ENCODE measurements at places on chromosomes 11 and 22. TPM values are rescaled to one million over a fixed set of nuclear protein-coding genes. Genes with fewer than 3 reads are reported as not detected.
A peak's percentile ranks its signal among the peaks of the same experiment; 100 is the strongest.

DNA sequence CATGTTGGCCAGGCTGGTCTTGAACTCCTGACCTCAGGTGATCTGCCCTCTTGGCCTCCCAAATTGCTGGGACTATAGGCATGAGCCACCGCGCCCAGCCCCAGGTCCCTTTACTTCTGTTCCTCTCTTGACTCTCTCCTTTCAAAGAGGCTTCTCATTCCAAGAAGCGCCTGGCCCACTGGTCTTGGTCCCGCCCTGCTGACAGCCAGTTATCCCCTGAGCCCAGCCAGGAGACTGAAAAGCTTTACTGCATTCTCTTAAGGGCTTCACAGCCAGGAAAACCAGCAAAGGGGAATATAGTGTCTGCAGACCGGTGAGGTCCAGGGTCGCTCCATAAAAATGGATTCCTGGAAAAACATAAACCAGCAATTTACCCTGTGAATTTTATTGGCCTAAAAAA, 68.3 kb downstream of the NFAM1 start:
- no peak for DNase-seq

DNA sequence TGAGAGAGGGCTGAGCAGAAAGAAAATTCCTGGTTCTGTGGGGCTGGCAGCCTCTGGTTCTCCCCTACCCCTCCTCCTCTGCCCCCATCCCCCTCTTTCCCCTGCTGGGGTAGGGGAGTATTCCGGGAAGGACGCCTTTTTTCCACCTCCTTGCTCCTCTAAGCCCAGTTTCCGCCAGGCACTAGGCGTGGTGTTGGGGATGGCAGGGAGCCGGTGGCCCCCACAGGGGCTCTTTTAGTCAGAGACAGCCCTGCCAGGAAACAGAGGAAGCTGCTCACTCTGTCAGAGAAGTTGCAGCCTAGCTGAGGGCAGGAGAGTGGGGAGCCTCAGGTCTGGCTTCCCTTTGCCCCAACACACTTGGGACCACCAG, 15.6 kb upstream of the ARHGEF17 start:
- DNase-seq, result no peak

IL17RA gene
- total RNA-seq, result 7.5 TPM

DNA sequence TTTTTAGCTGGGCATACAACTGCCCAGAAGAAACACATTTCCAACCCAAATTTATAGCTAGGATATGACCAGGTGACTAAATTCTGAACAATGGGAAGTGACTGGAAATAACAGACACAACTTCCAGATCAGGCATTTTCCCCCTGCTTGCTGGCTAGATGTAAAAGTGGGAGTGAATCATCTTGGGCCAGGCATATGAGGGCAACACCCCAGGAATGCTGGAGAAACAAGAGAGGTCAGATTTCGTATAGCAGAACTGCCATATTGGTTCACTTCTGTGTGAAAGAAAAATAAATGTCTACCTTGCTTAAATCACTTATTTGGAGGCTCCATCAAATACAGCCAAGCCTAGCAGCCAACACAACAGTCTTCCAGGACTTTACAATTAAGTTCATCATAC, 7.4 kb downstream of the ATL3 start:
- DNase-seq, result no peak

HOATZ gene
- not detected for total RNA-seq

DNA sequence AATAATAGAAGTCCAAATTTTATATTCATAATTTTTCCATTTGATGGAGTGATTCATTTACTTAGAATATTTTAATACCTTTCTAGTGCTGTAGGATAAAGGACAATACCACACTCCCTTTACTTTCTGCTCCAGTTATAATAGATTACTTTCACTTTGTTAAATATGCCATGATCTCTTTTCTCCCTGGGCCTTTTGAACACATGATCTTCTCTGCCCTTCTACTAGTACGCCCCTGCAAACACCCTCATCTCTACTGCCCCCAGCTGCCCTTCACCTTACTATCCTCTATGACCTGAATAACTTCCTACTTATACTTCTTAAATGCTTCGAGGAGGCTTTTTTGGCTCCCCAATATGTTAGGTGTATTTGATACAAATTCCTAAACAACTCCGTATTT, 177.3 kb downstream of the GUCY1A2 start:
- no peak for DNase-seq

PHOX2A gene
- total RNA-seq, result not detected

GRCh38 chr22:34579519-34579918, 486.4 kb upstream of the ISX start:
- DNase-seq, result no peak

DNA sequence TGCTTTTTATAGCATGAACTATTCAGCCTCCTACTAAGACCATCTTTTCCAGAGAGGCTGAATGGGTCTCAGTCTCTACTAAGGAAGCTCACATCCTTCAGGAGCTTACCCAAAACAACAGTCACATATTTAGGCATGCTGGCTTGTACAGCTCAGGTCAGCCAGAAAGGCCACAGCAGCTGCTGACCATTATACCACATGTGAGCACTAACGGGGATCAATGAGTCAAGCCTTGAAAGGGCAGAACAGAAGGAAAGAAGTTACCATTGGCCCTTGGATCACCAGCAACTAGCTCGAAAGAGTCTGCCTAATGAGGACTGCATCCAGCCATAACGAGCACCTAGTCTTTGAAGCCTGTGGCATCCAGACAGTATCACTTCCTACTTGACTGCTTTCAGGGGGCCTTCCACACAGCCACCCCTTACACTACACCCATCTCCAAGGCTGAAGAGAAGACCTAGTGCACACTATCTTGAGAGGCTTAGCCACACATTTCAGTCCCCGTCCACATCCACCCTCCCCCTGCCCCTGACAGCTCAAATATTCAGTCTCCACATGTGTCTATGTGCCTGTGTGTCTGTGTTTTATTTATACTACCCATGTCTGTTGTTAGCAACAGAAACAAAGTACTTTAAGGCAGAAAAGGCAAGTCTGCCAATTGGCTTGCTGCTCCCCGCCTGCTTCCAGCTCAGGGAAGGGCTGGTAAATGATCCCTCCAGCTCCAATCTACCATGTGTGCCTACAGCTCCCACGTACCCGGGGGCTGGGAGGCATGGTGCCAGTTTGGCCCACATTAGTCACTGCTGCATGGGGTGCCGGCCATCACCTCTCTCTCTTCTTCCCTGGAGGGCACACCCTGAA, 95.5 kb downstream of the RPL27A start:
- peak; percentile 84 for DNase-seq

GRCh38 chr11:3933165-3933628, 77.7 kb downstream of the STIM1 start:
- no peak for DNase-seq

GRCh38 chr11:93524858-93525257, 18.3 kb downstream of the SMCO4 start:
- DNase-seq, result no peak

DNA sequence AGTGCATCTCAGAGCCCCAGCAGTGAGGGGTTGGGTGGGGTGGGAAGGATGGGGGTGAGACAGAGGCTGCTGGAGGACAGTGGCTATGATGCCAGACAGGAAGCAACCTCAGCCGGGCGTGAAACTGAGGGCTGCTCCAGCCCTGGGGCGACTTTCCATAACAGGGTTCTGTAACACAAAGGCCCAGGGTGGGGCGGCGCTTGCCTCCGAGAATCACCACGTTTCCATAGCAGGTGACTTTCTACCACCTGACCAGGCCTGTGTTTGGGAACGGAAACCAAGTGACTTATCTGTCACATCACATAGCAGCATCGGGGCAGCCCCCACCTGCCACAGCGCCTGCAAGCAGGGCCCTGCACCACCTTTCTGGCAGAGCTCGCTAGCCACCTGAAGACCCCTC, 85.8 kb downstream of the TRMU start:
- DNase-seq, result no peak

MS4A12 gene
- not detected for total RNA-seq
